ENCODE measurements at places on chromosomes 1 and 21.

DNA sequence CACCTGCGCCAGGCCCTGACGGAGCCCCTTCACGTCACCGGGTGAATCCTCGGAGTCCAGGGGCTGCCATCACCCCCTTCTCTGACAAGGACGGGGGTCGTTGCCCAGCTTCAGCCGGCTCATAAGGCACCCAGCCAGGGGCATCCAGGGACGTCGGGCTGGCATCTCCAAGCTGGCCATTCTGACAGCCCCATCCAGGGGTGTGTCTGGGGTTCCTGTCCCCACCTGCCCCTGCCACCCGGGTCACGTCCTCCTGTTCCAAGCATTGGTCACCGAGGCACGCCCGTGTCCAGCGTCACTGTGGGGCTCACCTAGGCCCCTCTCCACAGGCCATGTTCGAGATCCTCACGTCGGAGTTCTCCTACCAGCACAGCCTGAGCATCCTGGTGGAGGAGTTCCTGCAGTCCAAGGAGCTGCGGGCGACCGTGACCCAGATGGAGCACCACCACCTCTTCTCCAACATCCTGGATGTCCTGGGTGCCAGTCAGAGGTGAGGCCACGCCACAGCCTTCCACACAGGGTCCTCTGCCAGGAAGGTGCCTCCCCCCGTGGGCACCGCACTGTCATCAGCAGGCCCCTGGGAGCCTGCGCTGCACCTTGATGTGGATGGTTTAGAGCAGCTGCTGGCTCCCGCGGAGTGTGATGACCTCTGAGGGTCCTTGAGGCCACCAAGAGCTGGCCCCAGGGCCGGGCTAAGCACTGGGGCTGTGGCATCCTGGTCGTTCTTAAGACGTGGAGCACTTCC lies 14.8 kb downstream of the ARHGEF16 start:
- no peak overlapping the region for H3K27ac ChIP-seq
- H3K4me1 ChIP-seq, result no peaks in the 10 kb centered on the region
- no peak for DNase-seq
- H3K4me3 ChIP-seq, result no peak overlapping the region

GRCh38 chr1:40394491-40395172 lies 21.1 kb downstream of the SMAP2 start:
- no peak for DNase-seq
- H3K27me3 ChIP-seq, result no peaks in the 10 kb centered on the region
- peaks cover 19% of the 10 kb centered on the region for H3K36me3 ChIP-seq
- peak overlapping the region; percentile 97 for H3K27ac ChIP-seq

- no peak overlapping the region for H3K4me3 ChIP-seq
- no peak overlapping the region for H3K27ac ChIP-seq
- no peaks in the 10 kb centered on the region for H3K4me1 ChIP-seq
- DNase-seq, result no peak
Measured at GRCh38 chr1:17250601-17251000, 1.7 kb downstream of the PADI3 start.

DNA sequence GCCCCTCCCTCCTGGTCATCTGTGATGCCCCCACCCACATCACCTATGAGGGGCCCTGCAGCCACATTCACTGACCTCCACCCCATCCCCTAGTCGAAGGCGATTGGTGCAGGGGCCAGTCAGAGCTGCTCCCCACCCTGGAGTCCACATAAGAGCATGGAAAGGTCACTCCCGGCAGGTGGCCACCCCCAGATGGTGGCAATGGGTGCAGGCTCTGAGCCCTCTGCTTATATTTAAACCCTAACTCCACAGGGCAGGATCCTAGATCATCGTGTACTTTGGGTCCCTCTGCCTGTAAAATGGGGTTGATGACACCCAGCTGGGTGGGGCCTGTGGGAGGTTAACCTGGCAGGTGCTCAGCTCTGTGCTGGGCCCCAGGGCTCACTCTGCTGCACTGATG lies 186.8 kb upstream of the C1orf174 start:
- no peak overlapping the region for H3K4me3 ChIP-seq
- H3K4me1 ChIP-seq, result peaks cover 2% of the 10 kb centered on the region
- peaks cover 34% of the 10 kb centered on the region for H3K27me3 ChIP-seq
- no peak for DNase-seq
- no peak overlapping the region for H3K27ac ChIP-seq
- H3K36me3 ChIP-seq, result no peaks in the 10 kb centered on the region

GRCh38 chr1:151970626-151971025 lies 23.0 kb downstream of the S100A10 start:
- H3K4me1 ChIP-seq, result peaks cover 7% of the 10 kb centered on the region
- no peak overlapping the region for H3K4me3 ChIP-seq
- H3K27me3 ChIP-seq, result no peaks in the 10 kb centered on the region
- no peaks in the 10 kb centered on the region for H3K36me3 ChIP-seq

GRCh38 chr1:175157200-175157599 lies 35.4 kb downstream of the KIAA0040 start:
- H3K4me3 ChIP-seq, result no peak overlapping the region
- peaks cover 25% of the 10 kb centered on the region for H3K4me1 ChIP-seq
- no peak overlapping the region for H3K27ac ChIP-seq
- DNase-seq, result no peak

- H3K4me3 ChIP-seq, result peak within 1 kb of the TSS; percentile 79
- no peak within 1 kb of the TSS for H3K27ac ChIP-seq
Measured at GRCh38 chr1:78045926-78046778, at the start of gene GIPC2. TSS of gene GIPC2 (plus strand) at chr1:78045966. CDS start at chr1:78046095, 129 bp downstream.

DNA sequence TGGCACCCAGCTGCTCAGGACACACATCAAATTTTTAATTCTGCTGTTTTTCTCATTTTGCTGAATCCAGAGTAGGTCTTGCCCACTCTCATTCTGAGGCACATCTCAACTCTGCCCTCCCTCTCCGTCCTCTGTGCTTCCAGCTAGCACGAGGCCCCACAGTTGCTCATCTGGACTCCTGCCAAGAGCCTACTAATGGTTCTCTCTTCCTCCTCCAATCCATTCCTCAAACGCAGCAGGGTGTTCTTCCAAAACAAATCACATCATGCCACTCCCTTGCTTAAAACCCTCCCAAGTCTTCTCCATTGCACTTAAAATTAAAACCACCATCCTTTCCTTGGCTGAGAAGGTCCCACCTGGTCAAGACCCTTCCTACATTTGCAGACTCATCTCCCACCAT lies 49.8 kb upstream of the SCAF4 start:
- DNase-seq, result no peak
- peaks cover 28% of the 10 kb centered on the region for H3K27me3 ChIP-seq
- no peak overlapping the region for H3K4me3 ChIP-seq
- peaks cover 3% of the 10 kb centered on the region for H3K36me3 ChIP-seq

DNA sequence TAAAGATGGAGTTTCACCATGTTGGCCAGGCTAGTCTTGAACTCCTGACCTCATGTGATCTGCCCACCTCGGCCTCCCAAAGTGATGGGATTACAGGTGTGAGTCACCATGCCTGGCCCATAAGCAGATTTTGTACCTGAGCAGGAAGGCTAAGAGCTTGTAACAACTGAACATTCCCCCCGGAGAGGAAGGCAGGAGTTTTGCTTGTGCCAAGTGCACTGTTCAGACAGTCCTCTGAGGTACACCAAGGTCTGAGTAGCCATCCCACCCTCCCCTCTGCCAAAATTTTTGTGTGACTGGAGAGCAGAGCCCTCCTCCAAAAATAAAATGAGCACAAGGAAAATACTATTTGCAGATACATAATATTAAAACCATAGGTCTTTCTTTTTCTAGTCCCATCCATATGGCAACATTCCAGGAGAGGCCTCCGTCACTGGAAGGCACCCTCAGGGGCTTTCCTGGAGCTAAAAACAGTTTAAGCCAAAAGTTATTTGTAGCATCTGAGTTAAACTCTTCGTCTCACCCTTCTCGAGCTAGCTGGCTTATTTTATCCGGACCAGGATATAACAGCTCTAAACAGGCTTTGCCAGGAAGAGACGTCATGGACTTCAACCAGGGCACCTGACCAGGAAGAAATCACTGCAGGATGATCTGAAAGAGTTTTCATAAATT lies 27.2 kb downstream of the CAPN2 start:
- peaks cover 38% of the 10 kb centered on the region for H3K36me3 ChIP-seq
- H3K4me1 ChIP-seq, result peaks cover 24% of the 10 kb centered on the region
- H3K4me3 ChIP-seq, result no peak overlapping the region
- peak overlapping the region; percentile 87 for H3K27ac ChIP-seq
- DNase-seq, result no peak

DNA sequence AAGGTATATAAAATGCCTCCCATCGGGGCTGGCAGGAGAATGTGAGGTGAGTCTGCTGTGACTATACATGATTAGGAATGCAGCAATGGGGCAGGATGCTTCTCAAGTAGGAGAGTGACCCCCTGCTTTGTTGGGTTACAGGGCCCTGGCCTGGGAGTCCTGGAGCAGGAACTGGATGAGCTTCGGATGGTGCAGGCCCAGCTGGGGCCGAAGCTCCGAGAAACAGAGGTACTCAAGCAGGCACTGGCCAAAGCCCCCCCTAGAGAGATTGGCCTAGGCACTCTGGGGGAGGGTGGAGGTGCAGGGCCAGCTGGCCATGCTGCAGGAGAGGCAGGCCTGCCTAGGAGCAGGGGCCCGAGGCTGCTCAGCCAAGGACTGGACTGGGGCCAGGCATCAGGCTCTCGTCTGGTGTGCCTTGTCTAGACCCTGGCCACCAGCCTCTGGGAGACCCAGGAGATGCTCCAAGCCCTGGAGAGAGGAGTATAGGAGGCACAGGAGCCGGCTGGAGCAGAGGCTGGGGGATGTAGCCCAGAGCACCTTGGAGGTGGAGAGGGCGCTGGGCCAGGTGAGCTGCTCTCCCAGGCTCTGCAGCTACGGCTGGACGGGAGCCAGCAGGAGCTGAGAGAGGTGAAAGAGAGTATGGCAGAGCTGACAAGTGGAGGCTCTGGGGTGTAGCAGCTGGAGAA lies 32.8 kb upstream of the PKP1 start:
- DNase-seq, result no peak
- H3K27me3 ChIP-seq, result peaks cover 23% of the 10 kb centered on the region
- no peak overlapping the region for H3K4me3 ChIP-seq

- no peak overlapping the region for H3K27ac ChIP-seq
- no peaks in the 10 kb centered on the region for H3K36me3 ChIP-seq
- DNase-seq, result no peak
Measured at GRCh38 chr1:95951371-95952102, 717.5 kb downstream of the RWDD3 start.

DNA sequence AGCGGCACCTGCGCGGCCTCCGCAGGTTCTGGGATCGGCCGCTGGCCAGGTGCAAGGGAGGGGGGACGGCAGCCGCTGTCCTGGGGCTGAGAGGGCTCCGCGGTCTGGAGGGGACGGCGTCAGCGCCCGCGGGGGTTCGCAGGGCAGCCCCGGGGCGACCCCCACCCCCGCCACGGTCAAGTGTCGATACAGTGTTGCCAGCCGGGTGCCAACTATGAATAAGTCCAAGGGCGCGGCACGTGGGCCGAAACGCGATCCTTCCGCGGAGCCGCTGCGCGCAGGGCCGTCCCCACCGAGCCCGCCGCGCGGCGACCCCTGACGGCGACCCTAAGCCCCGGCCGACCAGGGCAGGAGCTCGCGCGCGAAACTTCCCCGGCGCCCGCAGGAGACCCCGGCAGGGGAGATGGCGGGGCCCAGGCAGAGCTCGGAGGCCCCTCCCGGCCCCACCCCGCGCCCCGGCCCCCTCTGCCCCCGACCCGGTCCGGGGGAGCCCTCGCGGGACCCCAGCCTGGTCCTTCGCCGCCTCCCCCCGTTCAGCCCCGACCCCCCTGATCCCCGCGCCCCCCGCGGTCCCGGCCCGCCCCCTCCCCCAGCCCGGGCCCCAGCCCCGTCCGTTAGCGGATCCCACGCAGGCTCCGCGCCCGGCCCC lies 586 bp upstream of the AGPAT3 start:
- no peaks in the 10 kb centered on the region for H3K27me3 ChIP-seq
- peak overlapping the region; percentile 75 for H3K4me3 ChIP-seq
- H3K27ac ChIP-seq, result no peak overlapping the region
- peaks cover 25% of the 10 kb centered on the region for H3K4me1 ChIP-seq
- DNase-seq, result peak; percentile 13

DNA sequence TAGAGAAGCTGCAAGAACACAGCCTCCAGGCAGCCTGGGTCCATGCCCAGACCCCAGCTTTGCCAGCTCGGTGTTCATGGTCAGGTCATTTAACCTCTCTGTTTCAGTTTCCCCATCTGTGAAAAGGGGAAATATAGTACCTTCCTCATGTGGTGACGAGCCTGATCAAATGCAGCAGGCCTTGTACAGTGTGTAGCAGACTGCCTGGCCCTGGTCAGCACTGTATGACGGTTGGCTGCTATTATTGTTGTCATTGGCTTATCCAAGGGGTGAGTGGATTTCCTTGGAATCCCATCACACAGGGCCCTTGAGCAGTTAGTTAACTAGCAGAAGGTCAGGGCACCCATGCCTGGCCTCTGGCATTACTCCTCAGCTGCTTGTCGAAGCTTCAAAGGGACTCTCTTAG lies 6.6 kb upstream of the TMEM51 start:
- H3K36me3 ChIP-seq, result no peaks in the 10 kb centered on the region
- no peak overlapping the region for H3K27ac ChIP-seq
- peaks cover 59% of the 10 kb centered on the region for H3K27me3 ChIP-seq
- H3K4me3 ChIP-seq, result no peak overlapping the region

DNA sequence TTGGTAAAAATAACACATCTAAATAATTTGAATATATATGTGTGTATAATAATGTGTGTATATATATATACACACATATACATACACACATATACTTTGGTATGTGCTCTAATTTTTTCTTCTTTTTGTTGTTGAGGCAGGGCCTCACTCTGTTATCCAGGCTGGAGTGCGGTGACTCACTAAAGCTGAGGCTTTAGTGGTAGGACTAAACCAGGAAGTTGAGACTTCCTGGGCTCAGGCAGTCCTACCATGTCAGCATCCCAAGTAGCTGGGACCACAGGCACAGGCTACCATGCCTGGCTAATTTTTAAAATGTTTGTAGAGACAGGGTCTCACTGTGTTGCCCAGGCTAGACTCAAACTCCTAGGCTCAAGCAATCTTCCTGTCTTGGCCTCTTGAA lies 46.7 kb upstream of the CXADR start:
- DNase-seq, result no peak
- no peak overlapping the region for H3K4me3 ChIP-seq
- no peaks in the 10 kb centered on the region for H3K4me1 ChIP-seq
- H3K36me3 ChIP-seq, result no peaks in the 10 kb centered on the region
- no peaks in the 10 kb centered on the region for H3K27me3 ChIP-seq

DNA sequence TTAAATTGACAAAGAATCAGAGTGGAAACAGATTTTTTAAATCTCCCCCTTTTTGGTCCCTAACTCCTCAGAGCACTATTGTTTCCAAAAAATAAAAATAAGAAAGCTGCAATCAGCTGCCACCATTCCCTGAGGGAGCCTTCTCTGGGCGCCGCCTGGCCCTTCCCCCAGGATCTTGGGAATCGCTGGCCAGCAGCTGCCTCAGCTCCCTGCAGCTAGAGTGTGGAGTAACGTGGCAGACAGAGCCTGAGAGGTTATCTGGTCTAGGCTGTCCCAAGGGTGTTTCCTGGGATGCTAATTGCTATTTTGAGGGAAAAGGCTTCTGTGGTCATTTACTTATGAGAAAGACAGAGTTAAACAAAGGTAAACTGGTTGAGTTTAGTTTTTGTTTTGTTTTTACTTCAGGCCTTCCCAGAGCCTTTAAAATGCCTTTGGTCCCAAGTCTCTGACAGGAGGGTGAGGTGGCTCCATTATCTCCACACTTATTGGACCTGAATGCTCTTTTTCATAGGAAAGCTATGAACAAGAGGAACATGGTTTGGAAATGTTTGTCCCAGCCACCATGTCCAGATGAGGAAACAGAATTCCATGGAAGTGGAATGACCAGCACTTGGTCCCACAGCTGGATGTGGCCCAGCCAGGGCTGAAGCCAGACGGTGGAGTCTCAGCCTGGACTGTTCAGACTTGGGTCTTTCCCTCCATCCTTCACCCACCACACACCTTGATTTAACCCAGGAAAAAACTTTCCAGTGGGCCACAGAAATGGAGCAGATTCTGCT lies 14.1 kb upstream of the KIAA1614 start:
- no peaks in the 10 kb centered on the region for H3K4me1 ChIP-seq
- peaks cover 3% of the 10 kb centered on the region for H3K36me3 ChIP-seq
- H3K4me3 ChIP-seq, result no peak overlapping the region

All from effector memory CD8-positive, alpha-beta T cell (primary cell).